Muscle of arm (tissue), 14 donors: ENCODE measurements at places on chromosomes 1 and 21.

- no peak for DNase-seq
Observed at GRCh38 chr1:93317207-93317606, 28.5 kb upstream of the DR1 start.

DNA sequence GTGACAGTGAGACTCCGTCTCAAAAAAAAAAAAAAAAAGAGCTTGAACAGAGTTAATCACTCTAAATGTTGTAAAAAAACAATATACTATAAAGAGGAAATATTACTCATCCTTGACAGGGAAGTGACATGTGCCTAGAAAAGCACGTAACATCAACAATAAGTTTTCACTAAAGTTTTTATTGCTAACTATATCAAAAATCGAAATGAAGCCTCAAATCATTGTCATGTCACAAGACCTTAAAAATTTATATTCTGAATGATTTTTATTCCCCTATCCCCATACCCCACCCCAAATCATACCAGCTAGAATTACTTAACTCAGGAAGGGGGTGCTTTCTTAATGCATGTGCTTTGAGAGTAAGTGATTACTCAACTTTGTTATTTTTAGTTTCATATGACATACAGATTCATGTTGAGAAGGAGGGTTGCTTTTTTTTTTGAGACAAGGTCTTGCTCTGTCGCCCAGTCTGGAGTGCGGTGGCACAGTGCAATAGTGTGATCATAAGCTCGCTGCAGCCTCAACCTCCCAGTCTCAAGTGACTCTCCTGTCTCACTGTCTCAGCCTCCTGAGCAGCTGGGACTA, 53.6 kb upstream of the MUTYH start:
- DNase-seq: no peak

- DNase-seq: no peak
Observed at GRCh38 chr1:59434336-59434735, 137.4 kb downstream of the FGGY start.

- no peak for DNase-seq
Observed at GRCh38 chr1:154471304-154471703, 30.7 kb upstream of the TDRD10 start.

- no peak for DNase-seq
Observed at GRCh38 chr1:167856711-167857418, 57.1 kb downstream of the ADCY10 start.

DNA sequence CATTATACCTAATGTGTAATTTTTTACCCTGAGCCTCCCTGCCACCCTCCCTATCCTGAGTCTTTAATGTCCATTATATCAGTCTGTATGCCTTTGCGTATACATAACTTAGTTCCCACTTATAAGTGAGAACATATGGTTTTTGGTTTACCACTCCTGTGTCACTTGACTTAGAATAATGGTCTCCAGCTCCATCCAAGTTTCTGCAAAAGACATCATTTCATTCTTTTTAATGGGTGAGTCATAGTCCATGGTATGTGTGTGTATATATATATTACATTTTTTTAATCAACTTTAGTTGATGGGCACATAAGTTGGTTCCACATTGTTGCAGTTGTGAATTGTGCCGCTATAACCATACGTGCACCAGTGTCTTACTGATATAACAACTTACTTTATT, 477.1 kb upstream of the NEGR1 start:
- DNase-seq: no peak

DNA sequence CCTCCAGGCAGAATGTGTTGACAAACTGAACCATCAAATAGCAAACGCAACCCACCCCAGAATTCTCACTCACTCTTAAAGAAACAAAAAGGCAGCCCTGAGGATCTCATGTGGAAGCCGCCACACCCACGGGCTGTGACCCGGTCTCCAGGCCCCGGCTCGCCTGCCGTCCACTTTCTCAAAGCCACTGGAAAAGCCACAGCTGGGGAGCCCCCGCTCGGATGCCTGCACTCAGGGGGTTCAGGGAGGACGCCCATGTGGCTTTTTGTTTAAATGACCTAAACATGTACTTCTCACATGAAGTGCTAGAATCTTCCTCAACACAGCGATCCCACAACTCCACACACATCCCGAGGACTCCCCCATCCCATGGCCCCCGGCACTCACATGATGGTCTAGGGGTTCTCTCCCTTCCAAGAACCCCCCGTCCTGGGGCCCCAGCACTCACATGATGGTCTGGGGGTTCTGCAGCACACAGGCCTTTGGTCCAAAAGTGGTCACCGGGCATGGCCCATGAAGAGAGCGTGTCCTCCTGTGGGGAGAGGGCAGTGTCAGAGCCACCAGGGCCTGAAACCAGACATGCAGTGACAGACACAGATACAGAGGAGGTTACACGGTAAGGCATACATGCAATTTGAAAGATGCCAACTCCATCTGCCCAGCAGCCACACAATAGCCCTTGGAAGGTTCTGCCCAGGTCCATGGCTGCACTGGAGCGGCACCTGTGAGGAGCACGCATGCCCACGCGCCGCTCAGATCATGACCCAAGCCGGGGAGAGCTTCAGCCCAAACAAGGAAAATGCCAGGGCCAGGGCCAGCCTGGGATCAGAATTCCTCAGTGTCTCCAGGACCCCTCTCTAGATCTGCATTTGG, 16.5 kb downstream of the NADK start:
- no peak for DNase-seq

- DNase-seq: peak; percentile 71
Observed at GRCh38 chr1:177983482-177984135, 13.8 kb upstream of the SEC16B start.

- DNase-seq: no peak
Observed at GRCh38 chr1:206503591-206504362, 3.6 kb upstream of the RASSF5 start.

DNA sequence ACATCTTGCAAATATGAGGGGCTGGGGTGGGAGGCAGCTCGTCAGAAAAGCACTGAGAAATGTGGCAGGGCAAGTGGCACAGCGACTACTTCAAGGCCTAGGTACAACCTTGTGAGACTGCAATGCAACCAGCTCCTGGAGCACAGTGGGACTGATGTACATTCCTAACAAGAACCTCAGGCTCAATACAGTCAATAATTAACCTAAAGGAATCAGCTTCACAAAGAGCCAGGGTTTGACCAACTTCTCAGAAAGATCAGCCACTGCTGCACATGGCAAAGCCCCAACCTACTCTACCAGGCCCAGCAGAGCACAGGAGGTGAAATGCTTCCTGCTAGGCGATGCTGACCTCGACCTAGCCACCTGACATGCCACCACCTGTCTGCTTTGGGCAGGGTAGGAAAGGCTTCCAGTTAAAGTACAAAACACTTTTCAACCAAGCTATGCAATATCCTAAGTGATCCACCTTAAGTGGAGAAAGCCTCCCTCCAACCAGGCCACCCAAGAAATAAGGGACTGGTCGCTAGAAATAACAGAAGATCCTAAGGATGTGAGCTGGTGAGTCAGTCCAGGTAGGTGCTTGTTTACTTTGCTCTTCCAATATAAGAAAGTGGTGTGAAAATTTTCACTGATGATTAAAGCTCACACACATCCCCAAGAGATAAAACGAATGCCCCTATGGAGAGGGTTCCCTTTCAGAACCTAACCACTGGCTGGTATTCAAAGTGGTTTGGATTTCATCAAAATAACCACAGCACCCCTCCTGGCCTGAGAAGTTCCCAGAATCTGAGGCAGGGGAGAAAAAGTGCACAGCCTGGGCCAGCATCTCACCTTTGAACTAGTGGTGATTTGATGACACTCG, 2.1 kb downstream of the RIPK4 start:
- no peak for DNase-seq

- DNase-seq: no peak
Observed at GRCh38 chr1:78040484-78041089, 5.2 kb upstream of the GIPC2 start.

GRCh38 chr1:89918127-89918793, 76.7 kb upstream of the ZNF326 start:
- no peak for DNase-seq

- DNase-seq: no peak
Observed at GRCh38 chr1:172893146-172893841, 157.4 kb downstream of the TNFSF18 start.

- DNase-seq: peak; percentile 77
Observed at GRCh38 chr1:226702957-226703831, 35.9 kb downstream of the ITPKB start.

DNA sequence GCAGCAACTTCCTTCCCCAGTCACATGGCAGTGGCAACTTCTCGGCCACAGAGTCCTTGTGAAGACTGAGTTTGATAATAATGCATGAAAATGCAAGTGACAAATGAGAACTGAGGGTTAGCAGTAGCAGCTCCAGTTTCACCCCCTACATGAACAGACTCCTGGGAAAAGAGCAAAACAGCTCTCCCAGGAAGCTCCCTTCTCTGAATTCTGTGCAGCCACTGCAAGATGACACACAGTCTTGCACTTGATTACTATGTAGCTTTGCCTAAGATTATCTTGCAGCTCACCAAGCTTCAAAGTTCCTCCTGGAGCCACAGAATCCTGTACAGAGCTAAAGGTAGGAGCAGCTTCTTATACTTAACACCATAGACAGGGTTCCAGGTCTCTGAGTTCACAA, 4.7 kb downstream of the PGBD5 start:
- no peak for DNase-seq

DNA sequence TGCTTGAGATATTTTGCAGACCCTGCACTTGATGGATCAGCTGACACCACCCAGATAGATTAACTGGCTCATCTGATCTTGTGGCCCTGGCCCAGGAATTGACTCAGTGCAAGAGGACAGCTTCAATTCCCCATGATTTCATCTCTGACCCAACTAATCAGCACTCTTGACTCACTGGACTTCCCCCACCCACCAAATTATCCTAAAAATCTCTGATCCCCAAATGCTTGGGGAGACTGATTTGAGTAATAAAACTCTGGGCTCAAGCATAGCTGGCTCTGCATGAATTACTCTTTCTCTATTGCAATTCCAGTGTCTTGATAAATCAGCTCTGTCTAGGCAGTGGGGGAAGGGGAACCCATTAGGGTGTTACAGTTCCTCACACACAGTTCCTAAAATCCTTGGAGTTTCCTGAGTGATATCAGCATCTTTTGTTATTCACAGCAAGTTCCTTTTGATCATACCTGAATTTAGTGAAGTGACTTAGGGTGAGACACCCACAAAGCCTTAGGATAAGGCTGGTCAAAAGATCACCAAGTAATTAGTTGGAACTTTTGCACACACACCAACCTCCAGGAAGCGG, 104.2 kb downstream of the COP1 start:
- no peak for DNase-seq

GRCh38 chr1:91757763-91758460, 128.0 kb downstream of the TGFBR3 start:
- DNase-seq: no peak

DNA sequence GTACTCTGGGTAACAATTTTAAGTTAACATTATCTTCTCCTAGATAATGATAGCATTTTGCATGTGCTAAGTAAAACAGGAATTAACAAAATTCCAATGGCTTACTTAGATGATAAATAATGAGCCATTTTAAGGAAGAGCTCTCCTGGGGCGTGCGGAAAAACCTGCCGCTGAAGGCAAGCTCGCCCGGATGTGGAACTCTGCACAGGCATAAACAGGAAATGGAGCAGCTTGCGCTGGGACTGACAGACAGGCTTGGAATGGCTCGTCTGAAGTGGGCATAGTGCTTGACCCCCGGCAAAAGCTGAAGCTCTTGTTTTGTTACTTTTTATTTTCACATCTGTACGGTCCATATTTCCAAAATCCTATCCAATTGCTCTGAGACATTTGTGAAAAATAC, 169.2 kb downstream of the ZNF281 start:
- no peak for DNase-seq

DNA sequence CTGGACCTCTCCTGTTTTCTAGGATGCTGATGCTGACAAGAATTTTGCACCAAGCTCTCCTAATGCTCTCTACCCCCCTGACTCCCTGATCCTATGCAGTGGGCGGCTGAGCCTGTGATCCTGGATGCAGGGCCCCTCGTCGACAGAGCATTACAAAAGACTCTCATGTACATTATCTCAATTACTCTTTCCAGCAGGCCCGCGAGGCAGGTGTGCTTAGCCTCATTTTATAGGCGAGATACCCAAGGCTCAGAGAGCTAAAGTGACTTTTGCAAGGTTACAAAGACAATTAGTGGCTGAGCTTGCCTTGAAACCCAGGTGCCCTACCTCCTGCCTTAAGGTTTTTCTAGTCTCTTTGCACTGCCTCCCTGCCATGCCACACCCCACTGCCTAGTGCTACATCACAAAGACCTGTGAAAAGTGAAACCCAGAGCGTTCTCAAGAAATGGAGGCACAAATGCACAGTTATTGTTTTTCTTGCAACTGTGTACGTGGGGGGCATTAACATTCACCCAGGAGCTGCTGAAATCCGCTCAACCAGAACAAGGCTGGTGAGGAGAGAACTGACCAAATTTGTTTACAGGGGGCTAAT, 10.0 kb upstream of the C8A start:
- no peak for DNase-seq
